Nephron progenitor cell (in vitro differentiated cells): ENCODE measurements at places on chromosomes 6 and 20.

- DNase-seq, result no peak
Observed at GRCh38 chr6:147141711-147142308, 62.4 kb upstream of the STXBP5 start.

- no peak for DNase-seq
Observed at GRCh38 chr20:40305303-40305702, 383.7 kb downstream of the MAFB start.

- DNase-seq, result no peak
Observed at GRCh38 chr6:100084316-100084990, 90.4 kb upstream of the MCHR2 start.

DNA sequence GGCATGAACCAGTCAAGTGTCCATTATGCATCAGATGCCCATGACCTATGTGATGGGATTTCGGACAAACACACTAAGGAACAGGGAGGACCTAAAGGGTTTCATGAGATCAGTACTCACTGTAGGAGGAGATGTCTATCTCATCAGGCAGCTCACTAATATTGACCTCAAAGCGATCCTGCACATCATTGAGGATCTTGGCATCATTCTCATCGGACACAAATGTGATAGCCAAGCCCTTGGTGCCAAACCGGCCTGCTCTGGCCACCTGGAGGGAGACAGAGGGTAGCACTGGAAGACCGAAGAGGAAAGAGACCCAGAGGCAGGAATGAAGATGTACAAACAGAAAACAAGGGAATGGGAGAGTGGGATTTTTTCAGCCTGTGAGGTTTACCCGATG, 1.9 kb downstream of the MCCD1 start:
- no peak for DNase-seq

DNA sequence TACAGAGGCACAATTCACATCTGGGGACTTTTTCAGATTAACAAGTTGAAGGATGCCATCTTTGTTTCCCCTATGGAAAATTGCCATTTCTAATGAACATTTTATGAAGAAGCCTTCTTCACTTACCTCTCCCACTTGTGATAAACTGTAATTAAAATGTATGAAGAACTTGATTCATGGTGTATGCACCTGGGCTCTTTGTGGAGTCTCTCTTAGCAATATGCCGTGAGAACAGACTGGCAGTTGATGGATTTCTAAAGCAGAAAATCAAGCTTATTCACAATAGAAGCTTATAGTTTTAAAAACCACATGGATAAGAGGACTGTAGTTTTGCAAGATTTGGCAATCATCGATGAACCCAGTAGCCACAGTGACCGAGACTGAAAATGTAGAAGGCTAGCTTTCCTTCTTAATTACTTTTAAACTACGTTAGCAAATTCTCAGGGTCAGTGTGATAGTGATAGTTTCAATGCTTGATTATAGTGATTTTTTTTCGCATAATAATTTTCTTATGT, 270.6 kb downstream of the PRL start:
- DNase-seq, result no peak

GRCh38 chr6:153018355-153018754, 15.8 kb upstream of the MTRF1L start:
- no peak for DNase-seq

- peak; percentile 8 for DNase-seq
Observed at GRCh38 chr20:13325033-13325432, 104.0 kb downstream of the ISM1 start.

GRCh38 chr6:87430499-87430898, 22.7 kb downstream of the CFAP206 start:
- no peak for DNase-seq

DNA sequence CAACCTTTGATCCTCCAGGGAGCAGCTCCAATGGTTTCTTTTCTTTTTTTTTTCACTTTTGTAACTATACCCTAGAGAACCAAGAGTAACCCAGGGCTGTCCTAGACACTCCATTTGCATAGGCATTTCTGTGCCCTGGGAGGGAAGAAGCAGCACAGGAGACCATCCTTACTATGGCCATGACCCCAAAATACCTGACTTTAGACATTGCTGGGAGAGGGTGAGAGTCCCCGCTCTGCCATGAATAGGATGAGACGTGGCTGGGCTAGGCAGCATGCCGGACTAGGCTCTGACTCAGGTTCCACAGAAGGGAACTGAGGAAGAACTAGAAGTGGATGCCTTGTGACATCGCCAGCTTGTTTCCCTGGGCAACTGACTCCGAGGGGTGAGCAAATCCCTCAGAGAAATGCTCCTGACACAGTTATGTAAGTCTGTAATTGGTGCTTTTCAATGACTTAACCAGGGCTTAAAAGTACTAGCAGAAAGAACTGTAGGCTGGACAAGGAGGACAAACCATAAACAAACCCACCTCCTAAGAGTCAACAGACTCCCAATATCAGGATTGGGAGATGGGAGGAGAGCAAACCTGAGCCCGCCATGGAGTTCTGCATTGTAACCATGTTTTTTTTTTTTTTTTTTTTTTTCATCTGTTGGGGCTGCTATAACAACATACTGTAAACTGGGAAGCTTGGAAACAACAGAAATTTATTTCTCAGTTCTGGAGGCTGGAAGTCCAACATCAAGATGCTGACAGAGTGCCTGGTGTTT, 910 bp upstream of the ADTRP start:
- DNase-seq, result no peak

- no peak for DNase-seq
Observed at GRCh38 chr6:4965562-4966389, 38.1 kb downstream of the RPP40 start.
